ENCODE measurements at places on chromosomes 12 and 14.

DNA sequence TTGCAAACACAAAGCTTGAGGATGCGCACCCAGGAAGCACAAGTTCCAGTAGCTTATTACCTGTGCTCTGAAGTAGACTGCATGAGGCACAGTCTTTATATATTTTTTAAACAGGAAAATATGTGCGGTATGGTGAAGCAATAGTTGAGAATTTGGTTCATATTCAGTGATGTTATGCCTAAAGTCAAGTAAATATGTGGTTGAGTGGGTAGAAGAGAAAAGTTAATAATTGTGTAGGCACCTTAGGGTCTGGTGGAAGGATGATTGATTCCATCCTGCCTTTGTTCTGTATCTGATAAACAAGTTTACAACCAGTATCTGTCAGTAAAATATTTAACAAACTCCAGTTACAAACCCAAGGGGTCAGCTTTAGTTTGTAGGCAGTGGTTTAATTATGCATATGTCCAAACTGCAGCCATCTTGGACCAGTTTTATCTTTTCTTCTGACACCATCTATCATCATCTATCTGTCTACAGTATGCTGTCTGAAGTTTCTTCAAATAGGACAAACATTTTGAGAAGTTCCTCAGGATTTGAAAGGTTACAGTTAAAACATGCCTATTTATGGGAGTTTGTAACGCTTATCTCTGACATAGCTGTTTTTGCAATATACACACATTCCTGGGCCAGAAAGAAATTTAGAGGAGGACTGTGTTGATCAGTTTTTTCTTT, 10.8 kb downstream of the SINHCAF start:
- DNase-seq: no peak

- no peak for DNase-seq
Observed at GRCh38 chr14:76687611-76688382, 73.5 kb upstream of the VASH1 start.

DNA sequence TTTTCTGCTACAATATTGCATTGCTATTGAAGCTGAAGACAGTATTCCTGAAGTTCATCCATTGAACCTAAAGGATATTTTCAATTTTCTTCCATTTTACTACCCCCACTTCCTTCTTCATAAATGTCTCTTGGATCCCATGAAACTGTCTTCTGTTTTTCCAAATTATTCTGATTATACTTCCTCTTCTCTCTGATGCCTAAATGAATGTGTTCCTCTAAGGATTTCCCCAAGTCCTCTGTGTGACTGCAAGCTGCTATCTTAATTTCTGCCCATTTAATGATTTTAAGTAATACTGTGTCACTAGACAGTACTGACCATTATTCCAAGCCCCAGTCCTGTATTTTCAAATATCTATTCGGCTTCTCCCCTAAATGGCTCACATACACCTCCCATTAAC, 102.9 kb downstream of the TAOK3 start:
- no peak for DNase-seq

DNA sequence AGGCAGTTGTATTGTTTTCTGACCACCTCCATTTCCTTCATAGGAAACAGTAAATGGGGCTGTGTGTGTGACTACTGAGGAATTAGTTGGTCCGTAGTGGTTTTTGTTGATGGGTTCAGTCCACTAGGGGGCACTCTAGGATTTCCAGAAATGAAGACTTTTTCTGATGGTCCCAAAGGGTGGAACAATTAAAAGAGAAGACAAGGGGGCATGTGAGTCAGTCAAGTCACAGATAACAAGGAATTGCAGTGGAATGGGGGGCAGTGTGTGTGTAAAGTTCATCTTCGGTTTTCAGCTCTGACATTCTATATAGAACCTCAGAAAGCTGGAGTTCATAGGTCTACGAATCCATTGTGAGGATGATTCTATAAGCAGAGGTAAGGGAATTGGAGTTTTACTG, 186.6 kb upstream of the OR4E1 start:
- no peak for DNase-seq

DNA sequence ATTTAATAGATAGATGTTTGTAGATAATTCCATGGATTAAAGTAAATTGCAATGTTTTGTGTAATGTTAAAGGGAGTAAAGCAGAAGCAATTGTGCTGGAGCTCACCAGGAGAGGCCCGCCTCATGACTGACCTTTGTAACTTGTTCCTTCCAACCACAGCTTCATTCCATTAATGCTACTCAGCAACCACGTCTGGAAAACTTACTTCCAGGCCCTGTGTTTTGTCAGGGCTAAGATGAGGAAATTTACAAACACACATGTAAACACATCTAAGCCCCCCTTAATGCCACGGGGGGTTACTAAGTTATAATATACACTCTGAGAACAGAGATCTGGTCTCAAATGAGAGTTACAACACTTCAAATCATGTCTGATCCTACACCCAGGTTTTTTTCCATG, 12.4 kb downstream of the LUM start:
- peak; percentile 86 for DNase-seq

GRCh38 chr12:54364413-54364812, at the start of gene GPR84:
TSS of gene GPR84 (minus strand) at chr12:54364486. CDS start at chr12:54363851, 635 bp downstream.
- DNase-seq: no peak

DNA sequence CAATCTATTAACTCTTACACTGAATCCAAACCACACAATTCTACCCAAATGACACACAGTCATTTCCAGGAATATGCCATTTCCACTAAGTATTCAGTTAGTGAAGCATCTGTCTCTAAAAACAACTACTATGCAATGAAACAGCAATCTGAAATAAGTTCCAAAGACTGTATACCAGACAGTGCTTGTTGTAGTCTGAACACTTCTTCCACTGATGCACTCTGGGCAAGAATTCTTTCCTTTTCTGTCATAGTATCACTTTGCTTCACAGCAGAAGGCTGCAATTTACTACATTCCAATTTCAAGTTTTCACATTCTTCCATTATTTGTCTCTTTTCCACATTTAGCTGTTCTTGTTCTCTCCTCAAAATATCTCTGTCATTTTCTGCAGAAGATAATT, 25.8 kb downstream of the TRIP11 start:
- no peak for DNase-seq

DNA sequence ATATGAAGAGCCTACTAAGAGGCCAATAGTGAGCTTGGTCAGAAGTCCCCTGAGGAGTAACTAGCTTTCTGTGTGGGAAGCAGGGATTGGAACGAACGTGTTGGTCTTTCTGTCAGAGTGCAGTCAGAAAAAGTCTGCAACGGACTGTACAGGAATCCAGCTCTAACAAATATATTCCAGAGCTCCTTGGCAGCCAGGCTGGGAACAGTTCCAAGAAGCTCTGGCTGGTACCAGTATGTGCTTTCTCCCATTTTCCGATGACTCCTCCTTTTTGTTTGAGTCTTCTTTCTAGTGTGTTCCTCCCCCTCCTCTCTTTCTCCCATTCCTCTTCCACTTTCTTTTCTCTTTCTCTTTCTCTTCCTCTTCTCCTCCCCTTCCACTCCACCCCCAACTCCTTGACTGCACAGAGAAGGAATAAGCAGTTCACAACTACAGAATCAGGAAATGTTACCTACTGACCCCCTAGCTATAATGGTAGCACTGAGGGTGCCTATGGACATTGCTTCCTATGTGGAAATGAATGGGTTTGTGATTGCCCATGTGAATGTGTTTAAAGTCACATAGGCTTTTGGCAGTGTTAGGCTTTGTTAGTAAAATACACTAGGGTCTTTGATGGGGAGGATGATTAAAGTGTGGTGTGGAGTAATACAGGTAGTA, 59.9 kb downstream of the TTLL5 start:
- DNase-seq: no peak

DNA sequence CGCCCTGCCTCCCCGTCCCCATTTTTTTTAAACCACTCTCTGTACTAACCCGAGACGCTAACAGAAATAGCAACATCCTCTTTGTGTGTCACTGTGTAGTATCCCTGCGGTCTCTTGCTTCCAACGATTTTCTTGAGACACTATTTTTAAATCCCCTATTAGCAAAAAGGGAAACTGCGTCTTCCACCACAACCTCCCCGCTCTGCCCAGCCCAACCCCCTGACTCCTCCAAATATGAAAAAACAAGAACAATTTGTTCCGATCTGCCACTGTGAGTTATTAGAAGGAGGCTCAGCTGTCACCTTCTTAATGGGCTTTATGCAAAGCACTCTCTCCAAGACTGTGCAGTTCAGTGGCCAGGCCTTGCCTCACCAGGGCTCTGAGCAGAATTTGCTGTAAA, 76.3 kb downstream of the MAP1LC3B2 start:
- DNase-seq: no peak

- no peak for DNase-seq
Observed at GRCh38 chr12:726281-727140, 25.9 kb upstream of the WNK1 start.

- DNase-seq: no peak
Observed at GRCh38 chr12:64194333-64195149, 27.6 kb downstream of the KICS2 start.

GRCh38 chr12:44703182-44703910, 172.8 kb downstream of the NELL2 start:
- no peak for DNase-seq

DNA sequence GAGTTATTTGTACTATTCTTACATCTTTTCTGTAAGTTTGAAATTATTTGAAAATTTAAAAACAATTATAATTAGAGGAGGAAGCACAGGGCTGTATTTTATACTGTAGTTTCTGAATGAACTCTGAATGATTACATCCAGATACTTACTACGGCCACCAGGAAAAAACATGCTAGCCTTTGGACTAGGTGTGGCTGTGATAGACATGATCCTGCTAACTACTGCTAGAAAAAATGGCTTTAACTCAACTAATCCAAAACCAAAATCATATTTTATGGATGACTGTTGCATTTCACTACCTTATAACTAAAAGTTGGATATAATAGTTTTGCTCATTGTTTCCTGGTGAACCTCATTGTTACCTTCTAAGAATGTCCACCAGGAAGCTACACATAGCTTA, 15.1 kb upstream of the SLC25A3 start:
- DNase-seq: no peak

- no peak for DNase-seq
Observed at GRCh38 chr12:50515587-50515986, 10.8 kb downstream of the DIP2B start.

GRCh38 chr14:85688006-85688405, 158.1 kb downstream of the FLRT2 start:
- DNase-seq: peak; percentile 51

DNA sequence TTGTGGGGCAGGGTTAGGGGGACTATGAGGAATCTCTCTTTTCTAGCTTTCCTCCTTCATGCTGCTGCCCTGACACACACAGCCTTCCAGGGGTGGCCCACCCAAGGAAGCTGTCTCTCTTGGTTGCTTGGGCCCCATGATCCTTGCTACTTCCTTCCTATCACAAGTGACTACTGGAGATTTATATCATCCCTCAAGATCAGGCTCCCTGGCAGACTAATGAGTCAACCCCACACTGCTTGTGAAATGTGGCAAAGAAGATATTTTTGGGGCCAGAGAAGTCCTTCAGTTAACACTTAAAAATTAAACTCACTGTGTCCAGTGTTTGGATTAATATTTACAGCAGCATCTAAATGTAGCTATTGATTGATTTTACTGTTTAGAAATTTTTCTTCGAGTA, 1.5 kb downstream of the OR4E1 start:
- no peak for DNase-seq

DNA sequence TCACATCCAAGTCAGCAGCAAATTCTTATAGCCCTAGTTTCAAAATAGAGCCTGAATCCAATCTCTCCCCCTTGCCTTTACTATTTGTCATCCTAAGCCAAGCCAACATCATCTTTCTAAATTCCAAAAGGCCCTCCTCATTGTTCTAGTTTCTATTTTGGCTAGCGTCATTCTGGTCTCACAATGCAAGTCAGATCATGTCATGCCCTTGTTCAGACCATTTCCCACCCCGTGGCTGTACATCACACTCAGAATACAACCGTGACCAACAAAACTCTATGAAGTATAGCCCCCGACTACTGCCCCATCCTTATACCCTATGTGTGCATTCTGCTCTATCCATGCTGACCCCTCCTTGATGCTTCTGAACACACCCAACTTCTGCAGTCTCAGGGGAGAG, 12.3 kb upstream of the GNG2 start:
- DNase-seq: no peak

DNA sequence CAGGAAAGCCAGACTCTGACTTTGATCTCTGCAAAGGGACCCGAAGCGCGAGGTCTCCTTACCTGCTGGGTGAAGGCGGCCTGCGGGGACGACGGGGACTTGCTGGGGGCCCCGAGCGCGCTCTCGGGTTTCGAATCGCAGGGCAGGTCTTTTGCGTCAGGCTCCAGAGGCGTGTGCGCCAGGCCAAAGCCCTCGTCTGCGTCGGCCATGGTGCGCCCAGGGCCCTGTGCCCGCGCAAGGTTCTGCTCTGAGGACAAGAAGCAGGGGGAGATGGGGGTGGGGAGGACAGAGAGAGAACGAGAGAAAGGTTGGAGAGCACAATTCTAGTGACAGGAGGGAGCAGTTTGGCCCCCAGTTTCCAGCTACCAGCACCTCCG, 2.3 kb downstream of the TBX5 start:
- no peak for DNase-seq

- no peak for DNase-seq
Observed at GRCh38 chr14:100028990-100029677, 36.1 kb upstream of the EVL start.

GRCh38 chr12:13595536-13596443, 385.6 kb downstream of the GRIN2B start:
- no peak for DNase-seq

GRCh38 chr14:97445367-97445766, 648.2 kb downstream of the VRK1 start:
- no peak for DNase-seq

DNA sequence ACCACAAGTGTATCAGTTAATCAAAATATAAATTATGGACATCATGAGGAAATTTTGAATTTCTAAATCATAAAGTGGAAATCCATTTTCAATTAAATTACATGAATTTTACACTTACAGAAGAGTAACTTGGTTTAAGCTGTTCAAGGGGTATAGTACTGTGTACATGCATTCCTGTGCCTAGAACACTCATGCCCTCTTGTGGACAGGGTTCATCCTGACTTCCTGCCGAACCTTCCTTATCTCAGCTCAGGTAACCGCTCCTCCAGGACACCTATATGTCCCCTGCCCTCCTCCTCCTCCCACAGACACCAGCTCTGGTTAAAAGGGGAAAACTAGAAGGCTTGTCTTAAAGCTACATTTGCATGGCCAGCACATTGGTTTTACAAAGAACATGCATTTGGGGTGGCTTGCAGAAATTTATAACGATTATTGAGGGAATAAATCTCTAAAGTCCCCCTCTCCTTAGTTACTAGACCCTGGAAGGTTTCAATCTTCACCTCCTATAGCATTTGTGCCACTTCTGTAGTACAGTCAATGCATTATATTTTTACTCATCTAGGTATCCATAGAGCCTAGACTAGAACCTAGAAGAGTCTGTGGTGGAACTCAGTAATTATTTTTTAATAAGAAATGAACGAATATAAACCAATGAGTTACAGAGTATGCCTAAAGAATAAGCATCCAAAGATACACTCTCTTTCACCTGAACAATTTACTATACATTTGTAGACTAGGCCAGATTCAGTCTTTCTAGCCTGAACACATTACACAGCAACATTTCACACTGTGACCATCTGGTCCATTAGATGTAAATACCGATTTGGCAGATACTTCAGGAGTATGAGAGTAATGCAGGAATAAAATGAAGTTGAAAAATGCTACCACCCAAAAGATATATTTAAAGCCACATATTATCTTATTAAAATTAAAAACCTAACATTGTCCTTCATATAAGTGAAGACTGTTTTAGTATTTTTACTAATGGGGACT, 345.6 kb downstream of the PAWR start:
- DNase-seq: peak; percentile 12
